ENCODE measurements at places on chromosomes 4 and X.

DNA sequence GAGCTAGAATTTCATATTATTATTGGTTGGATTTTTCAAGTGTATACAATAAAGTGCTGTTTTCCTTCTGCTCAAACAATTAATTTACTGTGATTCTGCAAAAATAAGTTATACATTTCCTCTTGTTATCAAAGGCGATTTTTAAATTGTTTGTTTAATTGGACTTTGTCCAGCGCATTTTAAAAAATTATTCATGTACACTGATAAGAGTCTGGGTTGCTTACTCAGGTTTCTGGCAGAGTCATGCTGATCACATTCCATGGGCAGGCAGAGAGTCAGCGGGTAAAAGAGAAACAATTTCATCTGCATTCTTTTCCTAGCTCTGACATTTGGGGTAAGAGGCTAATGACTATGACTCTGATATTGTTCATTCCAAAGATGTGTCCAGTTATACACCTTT is 8.9 kb downstream of the FAT4 start:
- DNase-seq = no peak

DNA sequence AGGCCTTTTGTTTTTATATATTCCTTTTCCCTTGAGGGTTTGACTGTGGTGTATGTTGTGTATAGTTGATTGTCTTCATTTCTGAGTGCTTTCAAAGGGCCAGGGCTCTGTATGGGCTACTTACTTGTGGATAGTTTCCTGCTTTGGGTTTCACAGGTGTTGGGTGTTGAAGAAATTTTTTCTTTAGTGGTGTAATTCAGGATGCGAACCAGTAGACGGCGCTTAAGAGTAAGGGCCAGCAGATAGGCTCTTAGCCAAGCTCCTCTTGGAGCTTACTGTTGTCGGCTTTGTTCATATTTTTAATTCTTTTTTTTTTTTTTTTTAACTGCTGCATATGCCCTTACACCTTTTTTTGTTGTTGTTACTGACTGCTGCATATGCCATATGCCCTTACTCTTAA is 276.3 kb upstream of the GALNT7 start:
- no peak for DNase-seq

DNA sequence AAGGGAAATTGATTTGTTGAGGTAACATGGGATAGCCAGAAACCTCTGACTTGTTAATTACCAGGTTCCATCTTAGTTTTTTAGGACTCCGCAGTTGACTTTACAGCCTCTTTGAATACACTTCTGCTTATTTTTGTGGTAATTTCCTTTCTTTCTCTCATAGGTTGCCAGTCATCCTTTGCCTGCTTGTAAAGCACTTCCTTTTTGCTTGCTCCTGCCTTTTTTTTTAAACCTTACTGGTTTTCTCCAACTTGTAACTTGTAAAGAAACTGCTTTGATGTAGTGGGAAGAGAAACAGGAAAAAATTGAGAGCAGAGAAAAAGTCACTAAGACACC is 2.6 kb downstream of the PGK1 start:
- DNase-seq = no peak

DNA sequence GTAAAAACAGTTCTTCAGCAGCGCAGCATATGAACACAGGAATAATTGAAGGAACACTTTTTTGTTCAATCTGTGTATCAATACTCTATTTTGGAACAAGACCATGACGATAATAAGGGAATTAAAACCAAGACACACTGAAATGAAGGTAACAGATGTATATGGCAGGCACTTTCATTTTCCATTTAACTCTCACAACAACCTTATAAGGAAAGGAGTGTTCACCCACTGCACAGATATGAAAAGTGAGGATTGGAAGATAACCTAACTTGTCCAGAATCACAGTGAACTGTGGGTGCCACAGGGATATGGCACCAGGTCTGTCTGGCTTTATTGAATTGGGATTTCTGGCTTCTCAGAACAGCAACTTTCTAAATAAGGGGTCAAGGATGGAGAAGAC is 153.3 kb downstream of the MID1IP1 start:
- no peak for DNase-seq

GRCh38 chr4:104519588-104519987 is 24.9 kb upstream of the CXXC4 start:
- DNase-seq = no peak

GRCh38 chrX:83469551-83469950 is 38.5 kb upstream of the POU3F4 start:
- DNase-seq = no peak

GRCh38 chrX:153909980-153910360 is 5.5 kb downstream of the AVPR2 start:
- no peak for DNase-seq

GRCh38 chr4:83191026-83191425 is 76.5 kb upstream of the PLAC8 start:
- DNase-seq = no peak

- no peak for DNase-seq
These were observed 128.2 kb downstream of the CPEB2 start for GRCh38 chr4:15130441-15130840.

DNA sequence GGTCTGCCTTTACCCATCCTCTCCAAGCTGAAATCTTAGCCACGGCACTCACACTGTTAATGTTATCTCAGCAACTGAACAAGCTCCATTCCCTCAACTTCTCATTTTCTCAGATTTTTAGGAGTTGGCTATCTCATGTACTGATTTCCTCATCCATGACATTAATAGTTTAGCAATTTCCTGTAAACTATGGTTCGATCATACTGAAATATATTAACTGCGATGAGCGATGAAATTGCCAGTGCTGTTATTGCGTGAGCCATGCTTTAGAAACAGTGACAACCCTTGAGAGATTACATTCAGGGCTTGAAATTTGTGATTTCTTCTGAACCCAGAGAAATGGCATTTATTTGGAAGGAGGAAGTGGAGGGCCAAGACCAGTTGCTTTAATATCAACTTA is 223.7 kb downstream of the GPAT3 start:
- DNase-seq = no peak

- no peak for DNase-seq
These were observed 204.8 kb downstream of the LDB2 start for GRCh38 chr4:16693641-16694040.

GRCh38 chrX:37603938-37604409 is 32.5 kb downstream of the LANCL3 start:
- DNase-seq = no peak

GRCh38 chr4:13539619-13540445 is 4.5 kb downstream of the NKX3-2 start:
- DNase-seq = no peak

- DNase-seq = no peak
These were observed 627 bp upstream of the FAT4 start for GRCh38 chr4:125313989-125314667.

- DNase-seq = no peak
These were observed 12.2 kb downstream of the ASMTL start for GRCh38 chrX:1440506-1440905.

- DNase-seq = no peak
These were observed 45.4 kb upstream of the XK start for GRCh38 chrX:37640142-37640541.

- no peak for DNase-seq
These were observed 41.8 kb upstream of the SORBS2 start for GRCh38 chr4:185853841-185854240.

GRCh38 chr4:184613405-184613804 is 35.8 kb downstream of the CASP3 start:
- DNase-seq = no peak

- DNase-seq = no peak
These were observed 25.6 kb downstream of the FLNA start for GRCh38 chrX:154348646-154349358.

DNA sequence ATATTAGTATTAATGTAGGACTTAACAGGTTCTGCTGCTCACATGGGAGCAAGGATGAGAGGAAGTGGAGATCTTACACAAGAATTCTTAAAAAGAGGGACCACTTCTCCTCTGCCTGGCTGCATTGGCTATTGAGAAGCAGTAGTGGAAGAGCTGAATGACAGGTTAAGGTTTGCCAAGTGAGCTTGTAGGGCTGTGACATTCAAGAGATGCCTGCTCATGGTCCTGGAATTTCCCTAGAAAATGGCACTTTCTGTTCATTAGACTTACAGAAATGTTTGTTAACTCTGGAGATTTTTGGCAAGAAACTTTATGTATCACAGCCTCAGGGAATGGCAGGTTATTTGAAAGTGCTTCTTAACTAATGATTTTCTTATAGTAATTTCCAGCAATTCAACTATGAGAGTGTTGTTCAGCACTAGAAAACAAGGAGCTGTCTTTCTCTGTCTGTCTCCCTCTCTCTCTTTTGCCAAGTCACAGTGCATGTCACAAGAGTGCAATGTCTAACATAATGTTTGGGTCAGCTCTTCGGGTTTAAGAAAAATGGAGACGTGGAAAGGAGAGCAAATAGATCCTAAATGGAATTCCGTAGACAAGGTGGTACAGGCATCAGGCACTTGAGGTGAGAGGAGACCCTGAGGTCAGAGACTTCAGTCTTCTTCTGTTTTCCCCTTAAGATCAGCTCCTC is 8.3 kb upstream of the NAP1L5 start:
- DNase-seq = no peak

- no peak for DNase-seq
These were observed 538.2 kb downstream of the INPP4B start for GRCh38 chr4:142307857-142308256.

DNA sequence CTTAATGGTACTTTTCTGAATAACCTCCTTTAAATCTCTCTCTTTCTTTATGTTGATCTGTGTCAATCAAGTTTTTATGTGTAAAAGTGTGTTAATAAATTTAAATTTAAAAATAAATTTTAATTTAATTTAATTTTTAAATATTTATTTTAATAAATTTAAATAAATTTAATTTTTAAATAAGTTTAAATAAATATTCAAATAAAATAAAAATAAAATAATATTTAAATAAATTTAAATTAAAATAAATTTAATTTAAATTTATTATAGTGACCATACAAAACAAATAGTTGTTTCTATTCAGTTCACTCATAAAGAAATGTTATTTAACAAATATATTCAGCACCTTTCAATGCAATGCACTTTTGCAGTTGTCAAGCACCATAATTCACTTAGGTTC is 146.9 kb downstream of the GRID2 start:
- no peak for DNase-seq

GRCh38 chr4:123256901-123257300 is 139.7 kb upstream of the SPRY1 start:
- DNase-seq = no peak

GRCh38 chr4:175066923-175067627 is 148.9 kb downstream of the ADAM29 start:
- no peak for DNase-seq

DNA sequence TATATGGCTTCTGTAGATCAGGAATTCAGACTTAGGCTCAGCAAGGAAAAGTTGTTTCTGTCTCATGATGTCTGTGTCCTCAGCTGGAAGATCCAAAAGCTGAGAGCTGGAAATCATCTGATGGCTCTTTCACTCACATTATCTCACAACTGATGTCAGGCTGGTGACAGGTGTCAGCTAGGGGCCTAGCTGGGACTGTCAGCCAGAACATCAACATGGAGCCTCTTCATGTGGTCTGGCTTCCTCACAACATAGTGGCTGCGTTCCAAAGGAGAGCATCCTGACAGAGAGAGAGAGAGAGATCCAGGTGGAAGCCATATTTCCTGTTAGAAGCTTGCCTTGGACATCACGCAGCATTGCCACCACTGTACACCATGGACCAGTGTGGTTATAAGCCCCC is 10.6 kb upstream of the INTS6L start:
- DNase-seq = no peak

- no peak for DNase-seq
These were observed 131.2 kb downstream of the GLRA3 start for GRCh38 chr4:174697896-174698295.

DNA sequence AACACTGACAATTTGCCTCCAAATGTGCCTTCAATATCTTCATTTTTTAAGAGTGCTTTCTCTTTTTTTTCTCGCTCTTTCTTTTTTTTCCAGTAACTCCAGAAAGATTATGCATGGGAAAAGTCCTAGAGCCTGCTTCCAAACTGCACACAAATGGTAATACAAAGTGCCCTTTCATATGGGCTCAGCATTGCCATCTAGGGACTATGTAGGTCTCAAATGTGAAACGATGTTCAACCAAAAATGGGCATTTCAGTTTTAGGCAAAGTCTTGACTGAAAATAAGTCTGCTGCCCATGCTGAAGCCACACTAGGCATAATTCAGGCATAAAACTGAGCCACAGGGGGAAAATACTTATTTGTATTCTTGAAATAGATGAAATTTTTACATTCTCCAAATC is 65.6 kb downstream of the SYNPO2 start:
- DNase-seq = no peak

DNA sequence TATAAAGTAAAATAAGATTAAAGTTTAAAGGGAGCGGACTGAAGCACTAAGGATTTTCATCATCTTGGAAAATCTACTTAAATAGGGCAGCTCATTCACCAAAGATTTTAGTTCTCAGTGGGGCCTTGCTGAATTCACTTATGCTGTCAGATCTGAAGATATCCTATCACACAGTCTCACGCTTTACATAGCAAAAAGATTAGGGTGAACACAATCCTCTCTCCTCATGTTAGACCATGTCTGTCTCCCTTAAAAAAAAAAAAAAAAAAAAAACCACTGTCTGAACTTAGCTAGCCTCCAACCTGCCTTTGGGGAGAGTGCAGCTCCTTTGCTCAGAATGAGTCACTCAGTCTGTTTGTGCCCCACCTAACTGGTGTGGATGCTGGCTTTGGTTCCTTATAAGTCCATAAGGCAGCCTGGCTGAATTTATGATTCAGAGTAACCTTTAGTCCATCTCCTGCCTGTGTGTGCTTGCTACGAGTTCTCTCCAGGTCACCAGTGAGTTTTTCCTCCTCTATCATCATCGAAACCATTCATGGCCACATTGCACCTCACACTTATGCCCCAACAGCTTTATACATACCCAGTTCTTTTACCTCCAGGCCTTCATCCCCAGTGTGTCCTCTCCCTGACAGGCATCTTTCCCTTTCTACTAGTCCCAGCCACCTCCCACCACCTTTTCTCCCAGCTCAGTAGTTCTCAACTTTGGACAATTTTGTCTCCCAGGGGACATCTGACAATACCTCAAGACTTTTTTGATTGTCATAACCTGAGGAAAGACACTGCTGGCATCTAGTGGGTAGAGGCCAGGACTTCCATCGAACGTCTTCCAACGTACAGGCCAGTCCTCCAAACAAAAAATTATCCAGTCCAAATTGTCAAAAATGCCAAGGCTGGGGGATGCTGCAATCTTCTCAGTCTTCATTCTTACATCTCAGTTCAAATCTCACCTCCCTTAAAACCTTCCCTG is 220.7 kb upstream of the EMCN start:
- DNase-seq = no peak

GRCh38 chr4:105461621-105462382 is 12.1 kb downstream of the PPA2 start:
- DNase-seq = no peak

DNA sequence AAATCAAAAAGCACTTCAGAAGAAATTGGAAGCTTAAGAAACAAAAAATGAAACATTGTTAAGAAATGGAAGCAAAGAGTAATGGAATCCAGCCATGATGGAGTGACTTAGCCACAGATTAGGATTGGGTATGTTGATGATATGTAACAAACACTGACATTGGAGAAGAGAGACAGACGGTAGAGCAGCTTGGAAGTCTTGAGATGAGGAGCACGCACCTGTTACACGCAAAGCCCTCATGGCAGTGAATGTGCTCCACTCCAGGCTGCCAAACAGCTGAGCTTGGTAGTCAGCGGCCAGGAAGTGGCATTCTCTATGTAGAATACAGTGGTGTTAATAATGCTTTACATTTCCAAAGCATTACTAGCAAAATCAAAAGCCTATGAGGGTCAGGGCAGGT is 56.9 kb upstream of the GPRIN3 start:
- DNase-seq = no peak
